ENCODE measurements at places on chromosomes 4 and X.
A peak's percentile ranks its signal among the peaks of the same experiment; 100 is the strongest.

DNA sequence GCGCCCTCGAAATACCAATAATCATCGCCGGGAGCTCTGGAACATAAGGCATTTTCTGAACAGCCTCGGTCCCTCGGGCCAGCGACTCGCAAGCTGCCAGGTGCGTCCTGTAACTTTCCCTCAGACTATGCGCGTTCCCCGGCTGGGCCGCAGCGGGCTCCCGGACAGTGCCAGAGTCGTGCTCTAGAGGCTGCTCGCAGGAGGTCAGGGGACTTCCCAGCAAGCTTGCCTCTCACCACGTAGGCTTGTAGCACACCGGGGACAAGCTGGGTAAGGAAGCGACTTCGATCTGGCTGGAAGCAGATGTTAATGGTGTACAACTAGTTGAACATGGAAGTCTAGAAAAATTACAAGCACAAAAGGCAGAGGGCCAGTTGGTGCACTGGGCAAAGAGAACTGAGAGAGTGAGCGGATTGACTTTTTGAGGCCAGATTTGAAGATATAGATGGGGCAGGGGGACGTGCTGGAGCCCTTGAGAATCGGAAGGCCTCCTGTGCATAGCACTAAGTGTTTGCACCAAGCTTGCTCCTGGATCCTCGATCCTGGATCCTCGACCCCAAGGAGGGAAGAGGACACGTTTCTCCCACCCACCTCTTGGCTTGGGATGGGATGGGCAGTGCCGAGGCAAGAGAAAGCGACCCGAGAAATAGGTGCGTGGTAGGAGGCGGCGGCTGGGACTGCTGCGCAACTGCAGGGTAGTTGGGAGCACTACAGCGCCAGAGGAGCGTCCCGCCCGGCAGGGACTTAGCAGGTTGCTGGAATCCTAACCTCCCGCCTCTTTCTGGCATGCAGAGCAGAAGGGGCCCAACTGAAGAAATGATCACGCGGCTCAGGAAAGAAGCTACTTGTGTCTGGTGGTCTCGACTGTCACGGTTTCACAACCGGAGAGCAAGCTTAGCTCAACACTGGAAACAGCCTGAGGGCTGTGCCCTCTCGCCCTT, 19.9 kb upstream of the ZIC3 start:
- no peak overlapping the region for H3K27ac ChIP-seq
- no peak overlapping the region for H3K4me3 ChIP-seq
- H3K4me1 ChIP-seq = no peaks in the 10 kb centered on the region
- peaks cover 7% of the 10 kb centered on the region for H3K36me3 ChIP-seq

GRCh38 chrX:56764153-56764974, 35.3 kb downstream of the NBDY start:
- H3K27me3 ChIP-seq = peaks cover 22% of the 10 kb centered on the region
- H3K36me3 ChIP-seq = no peaks in the 10 kb centered on the region
- peak; percentile 90 for DNase-seq
- peaks cover 56% of the 10 kb centered on the region for H3K4me1 ChIP-seq
- H3K27ac ChIP-seq = peak overlapping the region; percentile 93

GRCh38 chrX:10798041-10798440, 177.7 kb upstream of the MID1 start:
- H3K36me3 ChIP-seq = no peaks in the 10 kb centered on the region
- H3K4me1 ChIP-seq = no peaks in the 10 kb centered on the region
- H3K27ac ChIP-seq = no peak overlapping the region
- no peak overlapping the region for H3K4me3 ChIP-seq
- DNase-seq = no peak

GRCh38 chr4:94390804-94391410, 48.3 kb upstream of the HPGDS start:
- no peak overlapping the region for H3K27ac ChIP-seq
- no peaks in the 10 kb centered on the region for H3K36me3 ChIP-seq
- no peaks in the 10 kb centered on the region for H3K4me1 ChIP-seq
- H3K27me3 ChIP-seq = peaks cover 2% of the 10 kb centered on the region
- DNase-seq = no peak

GRCh38 chr4:788636-789297, 37.2 kb downstream of the CPLX1 start:
- H3K4me3 ChIP-seq = no peak overlapping the region
- peaks cover 3% of the 10 kb centered on the region for H3K36me3 ChIP-seq
- peaks cover 11% of the 10 kb centered on the region for H3K27me3 ChIP-seq
- no peak for DNase-seq

DNA sequence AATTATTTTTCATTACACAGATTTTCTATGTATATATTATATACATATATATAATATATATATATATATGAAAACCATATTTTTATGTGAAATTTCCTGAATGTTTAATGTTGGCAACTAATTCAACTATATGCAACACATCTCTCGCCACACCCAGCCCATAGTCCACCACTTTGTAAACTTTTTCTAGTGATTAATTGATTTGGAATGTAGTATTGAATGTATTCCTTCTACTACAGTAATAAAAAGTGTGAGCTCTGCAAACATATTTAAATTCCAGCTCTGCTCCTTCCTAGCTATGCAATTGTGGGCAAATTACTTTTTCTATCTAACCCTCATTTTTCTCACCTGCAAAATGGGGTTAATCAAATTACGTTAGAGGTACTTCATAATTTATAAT, 187.8 kb downstream of the TEX11 start:
- H3K27me3 ChIP-seq = no peaks in the 10 kb centered on the region
- H3K36me3 ChIP-seq = no peaks in the 10 kb centered on the region
- no peak overlapping the region for H3K4me3 ChIP-seq

- H3K4me1 ChIP-seq = peaks cover 29% of the 10 kb centered on the region
- H3K27me3 ChIP-seq = peaks cover 2% of the 10 kb centered on the region
- no peaks in the 10 kb centered on the region for H3K36me3 ChIP-seq
- H3K4me3 ChIP-seq = no peak overlapping the region
Observed at GRCh38 chr4:77145842-77146185, 11.2 kb upstream of the CCNG2 start.

DNA sequence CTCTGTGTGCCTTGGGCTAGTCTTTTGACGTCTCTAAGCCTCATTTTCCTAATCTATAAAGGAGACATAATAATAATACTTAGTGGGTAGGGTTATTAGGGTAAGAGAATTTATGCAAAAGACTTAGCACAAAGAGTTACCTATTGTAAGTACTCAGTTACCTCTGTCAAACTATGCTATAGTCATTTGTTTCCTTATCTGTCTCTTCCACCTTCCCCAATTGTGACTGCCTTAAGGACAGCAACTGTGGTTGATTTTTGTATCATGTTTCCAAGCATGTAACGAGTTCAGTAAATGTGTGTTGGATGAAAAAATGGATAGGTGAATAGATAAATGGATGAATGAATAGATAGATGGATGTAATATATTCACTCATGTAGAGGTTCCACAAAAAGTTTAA, 48.1 kb downstream of the WDR19 start:
- H3K4me3 ChIP-seq = no peak overlapping the region
- no peak overlapping the region for H3K27ac ChIP-seq

GRCh38 chrX:29435396-29435795, 780.0 kb upstream of the MAGEB2 start:
- H3K36me3 ChIP-seq = no peaks in the 10 kb centered on the region
- H3K27me3 ChIP-seq = no peaks in the 10 kb centered on the region
- no peak for DNase-seq
- H3K4me1 ChIP-seq = no peaks in the 10 kb centered on the region
- H3K4me3 ChIP-seq = no peak overlapping the region
- H3K27ac ChIP-seq = no peak overlapping the region

DNA sequence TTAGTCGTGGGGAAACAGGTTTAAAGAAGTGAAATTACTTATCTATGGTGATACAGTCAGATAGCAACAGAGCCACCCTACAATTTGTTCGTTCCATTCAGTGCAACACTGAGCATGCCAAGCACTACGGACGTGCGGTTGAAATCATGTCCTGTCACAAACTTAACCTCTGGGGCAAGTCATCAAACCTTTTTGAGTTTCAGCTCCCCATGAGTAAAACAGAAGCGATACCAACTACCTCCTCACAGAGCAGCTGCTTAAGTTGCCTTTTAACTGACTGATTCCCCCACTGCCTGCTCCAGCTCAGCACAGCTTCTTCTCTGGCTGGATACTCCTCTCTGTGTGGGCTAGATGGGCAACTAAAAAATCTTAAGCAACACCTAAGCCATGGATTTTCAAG, 36.0 kb downstream of the LHFPL1 start:
- no peak overlapping the region for H3K27ac ChIP-seq
- H3K36me3 ChIP-seq = no peaks in the 10 kb centered on the region
- no peak for DNase-seq
- H3K27me3 ChIP-seq = peaks cover 2% of the 10 kb centered on the region

GRCh38 chrX:40471965-40472648, 108.7 kb upstream of the ATP6AP2 start:
- H3K4me1 ChIP-seq = peaks cover 11% of the 10 kb centered on the region
- no peak for DNase-seq
- no peak overlapping the region for H3K27ac ChIP-seq
- peaks cover 3% of the 10 kb centered on the region for H3K27me3 ChIP-seq
- H3K4me3 ChIP-seq = no peak overlapping the region

GRCh38 chrX:16705370-16705769, 7.1 kb downstream of the CTPS2 start:
- no peaks in the 10 kb centered on the region for H3K4me1 ChIP-seq
- H3K27ac ChIP-seq = no peak overlapping the region
- no peaks in the 10 kb centered on the region for H3K27me3 ChIP-seq
- no peak for DNase-seq
- no peak overlapping the region for H3K4me3 ChIP-seq

- DNase-seq = no peak
- no peak overlapping the region for H3K4me3 ChIP-seq
- H3K27me3 ChIP-seq = no peaks in the 10 kb centered on the region
- no peaks in the 10 kb centered on the region for H3K4me1 ChIP-seq
- no peak overlapping the region for H3K27ac ChIP-seq
Observed at GRCh38 chr4:107392951-107393350, 327.1 kb downstream of the PAPSS1 start.

DNA sequence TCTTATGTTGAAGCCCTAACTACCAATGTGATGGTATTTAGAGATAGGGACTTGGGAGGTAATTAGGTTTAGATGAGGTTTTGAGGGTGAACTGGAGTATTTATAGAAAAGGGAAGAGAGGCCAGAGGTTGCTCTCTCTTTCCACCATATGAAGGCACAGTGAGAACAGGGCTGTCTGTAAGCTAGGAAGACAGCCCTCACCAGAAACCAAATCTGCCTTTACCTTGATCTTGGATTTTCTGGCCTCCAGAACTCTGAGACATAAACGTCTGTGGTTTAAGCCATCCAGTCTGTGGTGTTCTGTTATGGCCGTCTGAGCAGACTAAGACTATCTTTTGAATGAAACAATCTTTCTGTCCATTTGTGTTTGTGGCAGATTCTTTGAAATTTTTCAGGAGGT, 223.7 kb downstream of the PDHA2 start:
- no peaks in the 10 kb centered on the region for H3K27me3 ChIP-seq
- no peak for DNase-seq

GRCh38 chr4:17722356-17722700, 59.1 kb downstream of the FAM184B start:
- H3K4me1 ChIP-seq = no peaks in the 10 kb centered on the region
- no peak overlapping the region for H3K4me3 ChIP-seq
- no peak for DNase-seq
- H3K27me3 ChIP-seq = peaks cover 2% of the 10 kb centered on the region
- H3K36me3 ChIP-seq = no peaks in the 10 kb centered on the region

DNA sequence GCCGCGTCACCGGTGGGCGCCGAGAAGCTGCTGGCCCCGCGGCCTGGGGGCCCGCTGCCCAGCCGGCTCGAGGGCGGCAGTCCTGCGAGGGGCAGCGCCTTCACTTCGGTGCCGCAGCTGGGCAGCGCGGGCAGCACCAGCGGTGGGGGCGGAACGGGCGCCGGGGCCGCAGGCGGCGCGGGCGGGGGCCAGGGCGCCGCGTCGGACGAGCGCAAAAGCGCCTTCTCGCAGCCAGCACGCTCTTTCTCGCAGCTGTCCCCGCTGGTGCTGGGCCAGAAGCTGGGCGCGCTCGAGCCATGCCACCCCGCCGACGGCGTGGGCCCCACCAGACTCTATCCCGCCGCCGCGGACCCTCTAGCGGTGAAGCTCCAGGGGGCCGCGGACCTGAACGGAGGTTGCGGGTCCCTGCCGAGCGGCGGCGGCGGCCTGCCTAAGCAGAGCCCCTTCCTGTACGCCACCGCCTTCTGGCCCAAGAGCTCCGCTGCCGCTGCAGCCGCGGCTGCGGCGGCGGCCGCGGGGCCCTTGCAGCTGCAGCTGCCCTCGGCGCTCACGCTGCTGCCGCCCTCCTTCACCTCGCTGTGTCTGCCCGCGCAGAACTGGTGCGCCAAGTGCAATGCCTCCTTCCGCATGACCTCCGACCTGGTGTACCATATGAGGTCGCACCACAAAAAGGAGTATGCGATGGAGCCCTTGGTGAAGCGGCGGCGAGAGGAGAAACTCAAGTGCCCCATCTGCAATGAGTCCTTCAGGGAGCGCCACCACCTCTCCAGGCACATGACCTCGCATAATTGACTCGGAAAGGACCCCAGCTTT, 5.6 kb downstream of the PRDM8 start:
- peaks cover 18% of the 10 kb centered on the region for H3K4me1 ChIP-seq
- H3K27ac ChIP-seq = peak overlapping the region; percentile 84
- H3K4me3 ChIP-seq = peak overlapping the region; percentile 93
- H3K36me3 ChIP-seq = peaks cover 3% of the 10 kb centered on the region
- DNase-seq = peak; percentile 52
- peaks cover 12% of the 10 kb centered on the region for H3K27me3 ChIP-seq

DNA sequence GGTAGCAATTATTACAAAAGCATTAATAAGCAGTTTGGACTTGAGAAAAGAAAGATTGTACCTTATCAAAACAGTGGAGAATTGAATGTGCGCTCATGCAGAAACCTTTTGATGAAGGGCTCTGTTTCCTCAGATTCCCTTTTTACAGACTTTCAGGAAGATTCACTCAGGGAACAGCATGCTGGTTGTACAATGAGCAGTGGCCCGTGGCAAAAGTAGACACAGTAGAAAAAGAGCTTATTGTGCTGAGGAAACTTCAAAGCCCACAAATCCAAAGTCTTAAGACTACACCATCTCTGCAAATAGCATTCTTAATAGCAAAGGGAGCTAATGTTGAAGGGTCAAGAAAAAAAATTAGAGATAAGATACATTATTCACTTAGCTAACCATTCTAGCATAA, 858.9 kb downstream of the PDHA2 start:
- H3K27me3 ChIP-seq = peaks cover 2% of the 10 kb centered on the region
- H3K27ac ChIP-seq = no peak overlapping the region
- H3K4me3 ChIP-seq = no peak overlapping the region
- H3K36me3 ChIP-seq = no peaks in the 10 kb centered on the region
- no peaks in the 10 kb centered on the region for H3K4me1 ChIP-seq

- H3K27ac ChIP-seq = peak overlapping the region; percentile 86
- H3K4me1 ChIP-seq = peaks cover 24% of the 10 kb centered on the region
- H3K27me3 ChIP-seq = peaks cover 6% of the 10 kb centered on the region
- H3K4me3 ChIP-seq = peak overlapping the region; percentile 12
Observed at GRCh38 chrX:2732076-2732475, 19.8 kb upstream of the XG start.

- H3K27me3 ChIP-seq = no peaks in the 10 kb centered on the region
- no peak overlapping the region for H3K27ac ChIP-seq
- H3K4me3 ChIP-seq = no peak overlapping the region
- no peaks in the 10 kb centered on the region for H3K36me3 ChIP-seq
- DNase-seq = no peak
Observed at GRCh38 chr4:41655177-41655576, 93.3 kb downstream of the PHOX2B start.

DNA sequence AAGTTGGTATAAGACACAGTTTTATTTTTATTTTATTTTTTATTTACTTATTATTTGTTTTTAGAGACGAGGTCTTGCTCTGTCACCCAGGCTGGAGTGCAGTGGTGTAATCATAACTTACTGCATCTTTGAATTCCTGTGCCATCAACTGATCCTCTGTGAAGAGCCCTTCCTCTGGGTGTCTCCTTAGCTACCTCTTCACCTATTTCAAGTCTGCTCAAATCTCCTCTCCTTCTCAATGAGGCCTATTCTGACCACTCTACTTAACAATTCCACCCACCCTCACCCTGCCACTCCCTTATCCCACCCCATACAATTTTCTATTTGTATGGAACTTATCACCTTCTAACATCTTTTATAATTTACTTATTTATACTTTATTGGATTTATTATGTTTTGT, 183.4 kb downstream of the PPP3CA start:
- H3K27ac ChIP-seq = no peak overlapping the region
- H3K4me1 ChIP-seq = peaks cover 22% of the 10 kb centered on the region
- peaks cover 2% of the 10 kb centered on the region for H3K27me3 ChIP-seq
